GM12878 (cell line): ENCODE measurements at places on chromosomes 7 and 10.

DNA sequence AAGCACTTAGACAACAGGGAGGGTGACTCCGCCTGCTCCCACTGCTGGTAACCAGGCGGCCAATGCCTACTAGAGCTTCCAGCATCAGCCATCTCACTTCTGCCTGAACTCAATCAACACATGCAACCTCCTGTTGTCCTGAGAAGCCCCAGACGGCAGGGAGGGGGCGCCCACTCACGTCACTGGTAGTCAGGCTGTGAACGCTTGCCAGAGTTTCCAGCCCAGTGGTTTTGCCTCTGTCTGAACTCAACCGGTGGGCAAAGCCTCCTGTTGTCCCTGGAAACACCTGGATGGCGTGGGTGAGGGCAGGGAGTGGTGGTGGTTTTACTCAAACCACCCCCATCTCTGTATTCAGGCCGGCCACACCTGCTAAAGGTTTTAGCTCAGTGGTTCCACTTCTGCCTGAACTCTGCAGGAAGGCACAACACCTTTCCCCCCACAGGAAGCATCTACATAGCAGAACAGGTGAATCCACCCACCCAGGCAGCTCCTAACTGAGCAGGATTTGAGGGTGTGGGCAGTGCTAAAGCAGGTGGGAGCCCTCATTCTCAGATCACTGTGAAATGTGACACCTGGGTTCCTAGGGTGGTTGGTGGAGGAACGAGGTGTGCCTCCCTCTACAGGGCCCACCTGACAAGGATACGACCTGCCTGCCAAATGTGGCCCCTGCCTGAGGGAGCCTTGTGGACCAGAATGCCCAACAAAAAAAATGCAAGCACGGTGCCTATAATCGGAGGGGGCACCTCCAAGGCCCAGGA lies 563.0 kb upstream of the SEMA3D start:
- no peak for DNase-seq

DNA sequence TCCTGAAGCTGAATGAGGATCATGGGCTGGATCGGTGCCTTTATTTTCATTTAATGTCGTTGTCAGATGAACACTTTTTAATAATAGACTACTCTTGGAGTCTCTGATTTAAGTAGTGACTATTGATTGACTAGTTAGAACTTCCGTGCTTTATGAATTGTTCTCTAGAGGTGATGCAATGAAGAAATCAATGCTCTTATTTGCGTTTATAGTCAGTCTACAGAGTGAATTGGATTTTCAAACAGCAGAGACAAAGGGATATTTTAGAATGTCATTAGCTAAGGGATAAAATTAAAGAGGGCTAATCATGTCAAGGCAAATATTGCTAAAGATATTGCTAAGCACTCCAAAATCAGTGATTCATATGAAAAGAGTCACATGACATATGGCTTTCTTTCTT lies 652.0 kb upstream of the NRP1 start:
- DNase-seq = no peak

DNA sequence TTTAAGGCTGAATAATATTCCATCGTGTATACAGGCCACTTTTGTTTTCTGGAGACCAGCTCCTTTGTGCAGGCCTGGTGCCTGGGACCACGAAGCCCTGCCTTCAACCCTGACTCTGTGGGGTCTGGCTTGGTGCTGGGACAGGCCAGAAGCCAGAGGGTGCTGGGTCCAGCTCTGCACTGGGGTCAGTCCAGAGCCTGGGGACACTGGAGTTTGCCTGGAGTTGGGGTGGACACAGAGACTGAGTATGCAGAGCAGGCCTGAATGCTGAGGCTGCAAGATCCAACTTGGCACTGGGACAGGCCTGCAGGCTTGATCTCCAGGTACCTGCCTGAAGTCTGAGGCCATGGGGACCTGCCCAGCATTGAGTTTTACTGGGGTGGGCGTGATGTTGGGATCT lies 558.8 kb upstream of the CNTNAP2 start:
- no peak for DNase-seq

GRCh38 chr7:4739528-4739992 lies 35.9 kb upstream of the AP5Z1 start:
- no peak for DNase-seq

GRCh38 chr7:40374575-40374974 lies 239.8 kb downstream of the SUGCT start:
- no peak for DNase-seq

DNA sequence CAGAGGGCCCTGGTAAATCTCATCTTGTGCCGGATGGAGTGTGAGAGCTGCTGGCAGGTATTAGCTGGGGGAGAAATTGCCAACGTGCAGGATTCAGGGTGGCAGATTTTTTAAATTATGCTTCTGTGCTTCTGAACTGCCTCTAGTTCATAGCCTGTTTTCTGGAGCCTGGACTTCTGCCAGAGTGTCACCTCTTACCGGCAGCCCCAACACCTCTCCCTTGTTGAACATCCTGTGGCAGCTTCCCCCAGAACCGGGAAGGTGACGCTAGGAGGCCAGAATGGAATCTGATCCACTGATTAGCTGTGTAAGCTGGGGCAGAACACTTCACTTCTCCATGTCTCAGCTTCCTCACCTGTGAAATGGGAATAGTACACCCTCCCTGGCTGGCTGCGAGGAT lies 5.1 kb downstream of the VWA2 start:
- no peak for DNase-seq

DNA sequence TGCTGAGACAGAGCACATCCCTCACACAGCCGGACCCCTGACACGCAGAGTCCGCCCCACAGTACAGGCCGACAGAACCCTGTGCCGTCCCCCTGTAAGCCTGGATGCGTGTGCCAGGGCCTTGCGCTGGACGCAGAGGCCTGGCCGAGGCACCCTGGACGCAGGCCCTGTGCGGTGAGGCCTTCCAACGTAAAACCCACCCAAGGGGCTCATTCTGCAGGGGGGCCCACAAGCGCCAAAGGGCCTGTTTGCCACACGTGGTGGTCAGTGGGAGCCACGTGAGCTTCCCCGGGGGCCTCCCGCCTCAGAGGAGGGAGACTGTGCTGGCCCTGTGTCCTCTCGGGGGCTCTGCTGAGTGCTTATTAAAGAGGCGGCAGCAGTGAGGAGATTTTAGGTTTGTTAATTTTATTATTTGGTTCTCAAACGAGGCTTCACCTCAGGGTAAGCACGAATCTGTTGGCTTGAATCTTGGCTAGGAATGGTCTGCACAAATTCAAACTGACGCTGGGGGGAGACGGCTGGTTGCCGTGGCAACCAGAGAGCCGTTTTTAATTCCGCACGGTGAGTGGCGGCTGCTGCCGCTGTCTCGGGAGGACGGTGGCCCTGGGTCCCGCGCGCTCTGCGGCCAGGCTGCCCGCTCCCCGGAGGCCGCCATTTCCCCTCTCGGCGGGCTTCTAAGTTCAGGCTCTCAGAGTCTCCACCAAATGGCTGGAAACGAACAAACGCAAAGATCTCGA lies 4.9 kb upstream of the ADGRA1 start:
- DNase-seq = no peak

DNA sequence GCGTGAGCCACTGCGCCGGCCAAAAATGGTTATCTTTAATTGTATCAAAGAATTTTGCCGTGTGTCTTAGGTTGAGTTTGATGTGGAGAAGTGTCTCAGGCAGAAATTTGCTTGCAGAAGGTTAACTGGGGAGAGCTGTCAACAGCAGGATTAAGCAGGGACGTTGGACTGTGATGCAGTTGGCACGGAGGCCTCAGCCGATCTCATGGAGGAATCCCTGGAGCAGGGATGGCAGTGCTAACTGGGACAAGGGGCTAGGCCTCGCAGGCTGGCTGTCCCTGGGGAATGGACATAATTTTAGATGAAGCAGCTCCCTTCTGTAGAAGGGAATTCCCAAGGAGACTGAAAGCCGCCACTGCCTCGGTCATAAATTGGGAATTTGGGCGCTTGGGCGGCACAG lies 12.3 kb upstream of the KIF5B start:
- DNase-seq = no peak

DNA sequence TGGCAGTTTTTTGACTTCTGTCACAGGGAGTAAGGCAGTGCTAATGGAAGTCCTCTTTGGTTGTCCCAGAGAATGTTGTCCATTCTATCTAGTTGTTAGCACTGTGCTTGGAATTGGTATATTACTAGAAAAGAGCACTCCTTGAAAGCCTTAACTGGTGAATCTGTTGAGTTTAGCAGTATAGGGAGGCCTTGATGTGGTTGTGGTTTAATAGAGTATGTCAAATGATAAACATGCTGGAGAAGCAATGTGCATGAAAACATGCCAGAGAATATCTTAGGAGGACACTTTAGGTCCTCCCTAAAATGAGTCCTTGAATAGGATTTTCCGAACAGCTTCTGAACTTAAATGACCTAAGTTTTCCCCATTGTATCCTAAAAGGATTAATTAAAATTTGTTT lies 98.6 kb downstream of the BTRC start:
- DNase-seq = no peak

GRCh38 chr7:116876664-116877442 lies 14.5 kb downstream of the CAPZA2 start:
- no peak for DNase-seq

- DNase-seq = no peak
Observed at GRCh38 chr10:74909670-74910069, 83.3 kb downstream of the KAT6B start.

GRCh38 chr7:117153016-117153545 lies 169.8 kb downstream of the WNT2 start:
- no peak for DNase-seq

DNA sequence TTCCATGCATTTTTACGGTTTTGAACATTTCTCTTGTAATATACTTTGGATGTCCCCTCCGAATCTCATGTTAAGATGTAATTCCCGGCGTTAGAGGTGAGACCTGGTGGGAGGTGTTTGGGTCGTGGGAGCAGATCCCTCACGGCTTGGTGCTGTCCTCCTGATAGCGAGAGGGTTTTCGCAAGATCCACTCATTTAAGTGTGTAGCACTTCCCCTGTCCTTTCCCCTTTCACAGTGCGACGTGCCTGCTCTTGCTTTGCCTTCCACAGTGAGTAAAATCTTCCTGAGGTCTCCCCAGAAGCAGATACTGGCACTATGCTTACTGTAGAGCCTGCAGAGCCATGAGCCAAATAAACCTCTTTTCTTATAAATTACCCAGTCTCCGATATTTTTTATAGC lies 6.6 kb downstream of the GPR141 start:
- DNase-seq = no peak

DNA sequence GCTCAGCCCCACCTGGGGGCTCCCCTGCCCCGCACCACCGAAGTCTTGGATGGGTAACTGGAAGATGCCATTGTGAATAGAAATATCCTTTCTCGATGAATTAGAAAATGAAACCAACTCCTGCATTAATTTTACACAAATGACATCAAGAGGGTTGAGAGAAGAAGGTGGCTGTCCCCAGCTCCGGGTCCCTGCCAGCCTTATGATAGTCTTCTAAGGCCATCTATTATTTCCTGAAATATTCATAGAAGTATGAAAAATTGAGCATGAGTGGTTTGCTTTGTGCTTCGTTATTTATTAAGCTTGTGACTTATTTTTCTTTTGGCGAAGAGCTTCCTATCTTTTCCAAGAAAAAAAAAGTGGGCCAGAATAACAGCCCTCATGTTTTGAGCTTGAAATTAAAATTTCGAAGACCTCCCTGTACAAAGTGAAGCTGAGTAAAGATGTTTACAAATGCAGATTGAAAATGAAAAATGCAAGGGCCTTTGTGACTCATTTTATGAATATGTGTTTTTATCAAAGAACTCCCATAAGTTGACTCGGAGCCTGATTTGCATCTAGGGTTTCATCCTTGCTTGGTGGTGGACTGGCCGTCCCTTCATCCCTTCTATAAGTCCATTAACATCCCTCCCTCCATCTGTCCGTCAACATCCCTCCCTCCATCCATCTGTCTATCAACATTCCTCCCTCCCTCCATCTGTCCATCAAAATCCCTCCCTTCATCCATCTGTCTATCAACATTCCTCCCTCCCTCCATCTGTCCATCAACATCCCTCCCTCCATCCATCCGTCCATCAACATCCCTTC lies 20.5 kb upstream of the CFAP46 start:
- DNase-seq = no peak

GRCh38 chr10:120948889-120949608 lies 97.9 kb downstream of the WDR11 start:
- no peak for DNase-seq

DNA sequence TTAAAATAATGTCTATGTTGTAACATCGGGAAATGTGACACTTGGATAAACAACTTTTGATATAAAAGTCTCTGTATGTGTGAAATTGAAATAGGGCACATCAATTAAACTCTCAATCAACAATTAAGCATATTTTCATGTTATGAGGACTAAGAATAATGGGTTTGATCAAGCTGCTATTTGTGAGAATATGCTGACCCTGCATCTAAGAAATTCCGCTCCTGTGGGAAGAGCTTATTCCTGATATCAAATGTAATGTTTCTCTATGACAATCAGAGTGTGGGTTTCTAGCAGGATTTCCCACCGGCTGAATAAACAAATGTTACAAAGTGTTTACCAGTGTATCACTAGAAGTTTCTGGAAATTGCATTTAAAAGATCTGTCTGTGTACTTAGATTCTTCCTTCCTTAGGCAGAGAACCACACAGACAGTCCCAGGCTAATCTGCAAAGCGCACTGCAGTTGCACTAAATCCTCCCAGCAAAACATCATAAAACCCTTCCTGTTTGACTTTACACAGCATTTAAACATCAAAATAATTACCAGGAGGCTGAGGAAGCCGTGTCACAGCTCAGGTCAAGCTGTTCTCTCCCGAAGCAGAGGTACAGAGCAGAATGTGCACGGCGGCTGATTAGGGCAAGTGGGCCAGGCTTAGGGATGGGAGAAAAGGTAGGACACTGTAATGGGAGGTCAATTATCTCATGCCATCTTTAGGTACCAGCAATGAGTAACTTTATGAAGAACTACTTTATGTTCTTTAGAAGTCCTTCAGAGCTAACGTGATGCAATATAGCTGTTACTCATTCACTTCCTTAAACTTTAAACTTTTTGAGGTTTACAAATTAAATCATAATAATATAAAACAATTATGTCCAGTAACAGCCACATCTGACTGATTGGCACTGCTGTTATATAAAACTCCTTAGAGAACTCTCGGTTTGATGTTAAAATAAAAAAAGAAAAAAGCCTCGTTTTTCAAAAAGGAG lies 109.1 kb upstream of the CTTNBP2 start:
- no peak for DNase-seq

DNA sequence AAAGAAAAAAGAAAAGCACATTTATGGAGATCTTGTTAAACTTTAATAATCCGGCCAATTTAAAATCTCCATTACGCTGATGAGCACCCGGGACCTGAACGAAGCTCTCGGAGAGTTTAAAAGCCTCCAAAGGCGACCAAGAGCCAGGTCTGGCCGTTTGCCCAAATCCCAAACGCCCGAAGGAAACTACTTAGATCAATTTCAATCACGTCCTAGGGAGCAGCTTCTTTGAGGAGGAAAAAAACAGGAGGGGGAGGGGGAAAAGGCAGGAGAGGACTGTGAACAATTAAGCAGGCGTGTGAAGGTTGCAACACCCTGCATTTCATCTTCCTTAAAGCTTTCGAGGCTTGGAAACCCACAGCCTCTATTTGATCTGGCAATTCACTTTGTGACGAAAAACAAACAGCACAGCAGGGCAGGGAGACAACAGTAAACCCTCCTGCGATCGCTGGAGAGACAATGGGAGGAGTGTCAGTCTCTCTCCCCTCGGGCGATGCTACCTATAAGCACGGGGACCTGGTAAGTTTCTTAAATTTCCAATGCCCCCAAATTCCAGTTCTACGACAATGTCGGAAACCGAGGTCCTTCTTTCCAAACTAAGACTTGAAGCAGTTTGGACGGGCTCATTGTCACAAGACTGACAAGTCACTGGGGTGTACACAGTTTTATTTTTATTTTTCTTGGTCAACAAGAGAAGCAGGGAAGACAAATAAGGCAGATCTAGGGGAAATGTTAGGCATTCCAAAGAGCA lies 1.2 kb downstream of the KLF6 start:
- DNase-seq = no peak

GRCh38 chr10:121611393-121612159 lies 13.3 kb upstream of the FGFR2 start:
- no peak for DNase-seq

GRCh38 chr7:87456247-87456646 lies 19.2 kb downstream of the ABCB4 start:
- no peak for DNase-seq
